Myocyte (in vitro differentiated cells): ENCODE measurements at places on chromosomes 2 and 18. TPM values are rescaled to one million over a fixed set of nuclear protein-coding genes. Genes with fewer than 3 reads are reported as not detected.

Gene TMEM17
- total RNA-seq, result 1.6 and 2.5 TPM in 2 replicates

Gene MAB21L4
- total RNA-seq, result not detected in 2 replicates

Gene COLEC12
- 1.5 and 2.7 TPM in 2 replicates for total RNA-seq

Gene CNGA3
- total RNA-seq, result 0.10 TPM in 1 of 2 replicates, not detected in the other

Gene AMMECR1L
- 10.2 and 10.3 TPM in 2 replicates for total RNA-seq

Gene CPO
- total RNA-seq, result not detected in 2 replicates

Gene PTPRN
- total RNA-seq, result 0.24 and 0.68 TPM in 2 replicates

Gene ACVR1C
- total RNA-seq, result 4.0 and 7.8 TPM in 2 replicates

Gene DPP10
- not detected in 2 replicates for total RNA-seq

Gene NDC80
- total RNA-seq, result 0.31 and 1.6 TPM in 2 replicates

Gene DBI
- total RNA-seq, result 172 and 293 TPM in 2 replicates

Gene IL18R1
- not detected in 2 replicates for total RNA-seq

Gene RMND5A
- total RNA-seq, result 57.2 and 86.4 TPM in 2 replicates

Gene CYTIP
- 1.9 and 2.4 TPM in 2 replicates for total RNA-seq

Gene MDH1B
- total RNA-seq, result 0.32 and 1.1 TPM in 2 replicates

Gene ZNF385B
- total RNA-seq, result 1.2 and 2.9 TPM in 2 replicates

Gene TPO
- total RNA-seq, result not detected in 2 replicates

Gene POMC
- not detected in 2 replicates for total RNA-seq

Gene C1GALT1C1L
- 0.24 TPM in 1 of 2 replicates, not detected in the other for total RNA-seq

Gene TXNDC2
- total RNA-seq, result 0.10 TPM in 1 of 2 replicates, not detected in the other

Gene RNF144A
- 0.35 TPM in 1 of 2 replicates, not detected in the other for total RNA-seq

Gene MERTK
- 0.21 and 0.35 TPM in 2 replicates for total RNA-seq

Gene SNTG2
- total RNA-seq, result not detected in 2 replicates

Gene SKOR2
- not detected in 2 replicates for total RNA-seq

Gene MYO3B
- not detected in 2 replicates for total RNA-seq

Gene NYAP2
- total RNA-seq, result 0.05 TPM in 1 of 2 replicates, not detected in the other

Gene PLCD4
- total RNA-seq, result 9.9 and 11.8 TPM in 2 replicates

Gene INHBB
- total RNA-seq, result 0.27 and 0.36 TPM in 2 replicates

Gene SLC23A3
- 0.26 TPM in 1 of 2 replicates, not detected in the other for total RNA-seq

Gene CD8B2
- total RNA-seq, result not detected in 2 replicates

Gene SDC1
- 9.8 and 11.0 TPM in 2 replicates for total RNA-seq

Gene IGFBP5
- total RNA-seq, result 15.8 and 23.5 TPM in 2 replicates

Gene SH3RF3
- total RNA-seq, result 5.1 and 5.3 TPM in 2 replicates

Gene FLACC1
- 1.8 and 2.4 TPM in 2 replicates for total RNA-seq

Gene PARD6G
- total RNA-seq, result 0.94 and 2.3 TPM in 2 replicates

Gene DNAJC5G
- total RNA-seq, result not detected in 2 replicates

Gene ABCG5
- not detected in 2 replicates for total RNA-seq

Gene SPAST
- 22.6 and 26.5 TPM in 2 replicates for total RNA-seq

Gene TEKT4
- not detected in 2 replicates for total RNA-seq

Gene PID1
- total RNA-seq, result 8.5 and 9.0 TPM in 2 replicates

Gene CTAGE1
- total RNA-seq, result 0.05 TPM in 1 of 2 replicates, not detected in the other

Gene UPP2
- total RNA-seq, result not detected in 2 replicates

Gene C1QL2
- 0.27 and 0.68 TPM in 2 replicates for total RNA-seq

Gene TLX2
- 0.13 TPM in 1 of 2 replicates, not detected in the other for total RNA-seq

Gene TCF23
- total RNA-seq, result not detected in 2 replicates
